ENCODE measurements at places on chromosomes 4 and X.

DNA sequence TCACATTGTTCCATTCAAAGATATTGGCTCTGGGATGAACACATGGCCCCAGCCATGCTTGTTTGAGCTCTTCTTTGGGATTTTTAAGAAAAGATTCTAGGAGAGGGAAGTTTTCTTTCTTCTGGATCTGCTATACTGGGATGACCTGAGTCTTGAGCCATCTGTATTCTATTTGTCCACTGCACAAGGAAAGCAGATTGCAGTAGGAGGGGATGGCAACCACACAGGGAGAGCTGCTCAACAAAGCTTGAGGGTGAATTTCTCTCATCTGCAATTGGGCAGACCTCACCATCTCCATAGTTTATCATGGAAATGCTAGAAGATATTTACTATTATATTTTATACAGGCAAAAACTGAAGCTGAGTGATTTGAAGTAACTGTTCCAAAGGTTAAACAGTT lies 34.3 kb downstream of the ADH7 start:
- no peak for DNase-seq

- no peak for DNase-seq
Measured at GRCh38 chr4:80386281-80386886, 50.9 kb downstream of the CFAP299 start.

GRCh38 chr4:5979981-5980380 lies 38.2 kb downstream of the C4orf50 start:
- DNase-seq: no peak

DNA sequence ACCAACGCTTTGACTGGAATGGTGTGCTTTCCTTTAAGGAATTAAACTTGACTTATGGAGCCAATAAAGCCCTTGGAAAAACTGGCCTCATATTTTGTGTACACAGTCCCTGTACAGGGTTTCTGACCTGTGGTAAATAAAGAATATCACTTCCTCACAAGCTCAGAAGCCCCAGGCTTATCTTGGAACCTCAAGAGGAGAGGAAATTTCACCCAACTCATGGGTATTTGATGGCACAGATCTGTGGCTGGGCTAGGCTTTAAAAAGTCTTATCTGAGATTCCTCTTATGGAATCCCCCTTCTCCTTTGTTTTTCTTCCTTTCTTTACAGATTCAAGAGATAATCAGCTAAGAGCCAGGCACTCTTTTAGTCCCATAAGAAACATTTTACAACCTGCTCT lies 89.3 kb upstream of the USP38 start:
- DNase-seq: no peak

- no peak for DNase-seq
Measured at GRCh38 chr4:7019367-7019766, 23.8 kb upstream of the TADA2B start.

DNA sequence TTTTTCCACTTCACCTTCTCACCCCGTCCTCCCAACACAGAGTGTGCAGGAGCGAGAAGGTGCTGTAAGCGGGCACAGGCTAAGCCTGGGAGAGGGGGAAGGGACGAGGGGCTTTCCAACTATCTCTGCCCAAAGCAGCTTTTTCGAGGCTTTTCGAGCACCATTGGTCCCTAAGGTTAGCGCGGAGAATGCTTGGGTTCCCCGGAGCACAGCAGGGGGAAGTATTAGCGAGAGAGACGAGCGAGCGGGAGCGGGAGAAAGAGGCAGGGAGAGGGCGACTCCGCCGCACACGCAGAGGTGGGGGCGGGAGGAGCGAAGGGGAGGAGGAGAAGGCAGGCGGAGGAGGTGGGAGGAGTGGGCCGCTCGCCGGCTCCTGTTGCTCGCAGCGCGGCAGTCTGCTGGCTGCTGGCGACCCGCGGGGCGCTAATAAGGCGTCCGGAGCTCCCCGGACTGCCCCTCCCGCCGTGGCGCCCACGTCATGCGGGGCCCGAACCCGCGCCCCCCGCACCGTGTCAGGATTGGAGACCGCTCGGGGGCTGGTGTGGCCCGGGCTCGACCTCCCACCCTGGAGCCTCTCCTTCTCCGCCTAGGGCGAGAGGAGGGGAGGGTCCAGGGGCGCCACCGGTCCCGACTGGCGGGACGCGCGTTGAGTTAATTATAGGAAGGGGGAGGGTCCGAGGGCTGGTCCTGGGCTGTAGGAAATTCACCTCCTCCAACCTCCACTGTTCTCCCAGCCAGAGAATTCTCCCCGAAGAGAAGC lies at the start of gene ADAMTS3:
ADAMTS3 (minus strand) TSS at position 263 of the 760 bp plus-strand sequence. CDS start 459 bp downstream, outside the sequence.
- DNase-seq: no peak

DNA sequence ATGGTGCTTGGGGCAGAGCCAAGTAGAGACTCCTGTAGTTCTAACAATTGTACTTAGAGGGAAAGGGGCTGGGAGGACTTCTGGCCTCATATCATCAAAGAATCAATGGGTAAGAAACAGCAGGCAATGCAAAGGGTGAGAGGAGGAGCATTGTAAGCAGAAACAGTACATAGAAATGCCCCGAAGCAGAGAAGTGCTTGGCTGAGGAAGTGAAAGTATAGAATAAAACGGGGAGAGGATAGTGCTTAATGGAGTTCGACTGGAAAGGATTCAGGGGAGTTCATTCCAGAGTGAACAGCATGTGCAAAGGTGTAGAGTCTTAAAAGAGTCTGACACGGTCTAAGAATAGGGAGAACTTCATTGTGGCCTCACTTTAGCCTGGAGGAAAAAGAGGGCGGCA lies 103.0 kb downstream of the SYNPO2 start:
- no peak for DNase-seq

- DNase-seq: no peak
Measured at GRCh38 chr4:140816806-140817510, 60.8 kb upstream of the TBC1D9 start.

DNA sequence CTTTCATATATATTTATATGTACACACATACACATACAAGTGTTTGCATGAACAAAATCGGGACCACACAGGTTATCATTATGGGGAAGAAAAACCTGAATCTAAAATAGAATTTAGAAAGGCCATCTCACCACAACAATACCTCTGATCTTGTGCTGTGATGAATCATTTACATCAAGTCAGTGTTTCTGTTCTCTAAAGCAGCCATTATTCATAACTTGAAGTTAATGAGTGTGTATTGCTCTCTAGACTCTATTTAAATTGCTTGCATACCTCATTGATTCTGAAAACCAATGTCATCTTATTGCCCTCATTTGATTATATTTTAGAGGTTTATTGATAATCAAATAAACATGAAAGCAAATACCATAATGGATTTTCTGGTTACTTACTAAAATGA lies 71.6 kb downstream of the FAM114A1 start:
- DNase-seq: no peak

DNA sequence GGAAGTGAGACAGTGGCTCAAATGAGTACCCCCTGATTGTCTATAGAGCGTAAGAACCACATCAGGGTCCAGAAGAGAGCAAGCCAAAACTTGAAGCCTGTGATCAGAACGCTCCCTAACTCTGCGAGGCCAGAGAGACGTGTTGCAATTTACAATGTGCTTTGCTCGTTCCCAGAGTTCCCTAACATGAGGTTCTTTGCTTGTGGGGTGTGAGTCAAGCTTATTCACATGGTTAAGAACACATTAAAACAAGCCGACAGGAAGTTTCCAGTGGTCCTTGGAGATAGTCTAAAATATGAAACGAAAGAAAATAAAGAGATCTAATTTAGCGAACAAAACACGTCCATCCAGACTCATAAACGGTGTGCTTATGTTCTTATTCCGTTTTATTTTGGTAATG lies 702.3 kb downstream of the TRIML1 start:
- no peak for DNase-seq
